ENCODE measurements at places on chromosomes 4 and X.

DNA sequence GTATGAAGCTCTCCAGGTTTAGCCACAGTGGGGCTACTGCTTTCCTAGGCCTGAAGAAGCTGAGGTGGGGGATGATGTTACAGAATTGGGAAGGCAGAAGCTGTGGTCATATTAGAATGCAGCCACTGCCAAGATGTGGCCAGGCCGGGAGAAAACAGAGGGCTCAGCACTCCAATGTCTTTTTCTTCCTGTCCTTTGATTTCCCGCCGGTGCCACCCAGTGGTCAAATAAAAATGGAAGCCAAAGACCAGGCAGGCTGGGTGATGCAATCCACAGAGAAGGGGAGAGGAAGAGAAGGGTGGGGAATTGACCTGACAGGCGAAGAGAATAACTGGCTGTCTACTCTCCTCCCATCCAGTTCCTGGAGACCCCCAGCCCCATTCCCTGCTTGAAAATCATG is 94.9 kb upstream of the SHISA3 start:
- ATAC-seq, result no peak

GRCh38 chr4:40721730-40722171 is 28.0 kb upstream of the NSUN7 start:
- ATAC-seq, result peak; percentile 2

DNA sequence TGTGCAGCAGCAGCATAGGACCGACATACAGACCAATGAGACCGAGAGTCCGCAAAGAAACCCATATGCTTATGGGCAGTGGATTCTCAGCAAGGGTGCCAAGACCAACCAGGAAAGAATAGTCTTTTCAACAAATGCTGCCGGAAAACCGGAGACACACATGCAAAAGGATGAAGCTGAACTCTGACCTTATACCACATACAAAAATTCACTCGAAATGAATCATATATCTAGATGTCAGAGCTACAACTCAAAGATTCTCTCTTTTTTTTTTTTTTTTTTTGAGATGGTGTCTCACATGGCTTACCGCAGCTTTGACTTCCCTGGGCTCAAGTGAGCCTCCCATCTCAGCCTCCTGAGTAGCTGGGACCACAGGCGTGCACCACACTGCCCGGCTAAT is 16.0 kb upstream of the MXD4 start:
- ATAC-seq, result no peak

GRCh38 chrX:40542208-40542607 is 38.6 kb upstream of the ATP6AP2 start:
- no peak for ATAC-seq

DNA sequence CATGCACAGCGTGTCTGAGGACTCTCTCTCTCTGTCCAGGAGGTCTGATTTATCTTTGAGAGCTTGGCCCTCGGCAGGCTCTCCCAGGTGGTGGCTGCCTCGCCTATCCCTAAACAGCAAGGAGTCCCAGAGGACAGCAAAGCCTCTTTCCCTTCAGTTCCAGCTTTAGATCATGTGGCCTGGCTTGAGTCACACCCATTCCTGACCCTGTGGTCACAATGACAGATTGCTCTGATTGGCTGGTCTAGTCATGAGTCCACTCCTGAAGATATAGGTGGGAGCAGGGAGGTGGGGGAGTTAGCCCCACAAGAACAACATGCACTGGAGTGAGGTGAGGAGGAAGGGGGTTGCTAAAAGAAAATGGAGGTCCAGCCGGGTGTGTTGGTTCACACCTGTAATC is 12.1 kb upstream of the PORCN start:
- ATAC-seq, result no peak

DNA sequence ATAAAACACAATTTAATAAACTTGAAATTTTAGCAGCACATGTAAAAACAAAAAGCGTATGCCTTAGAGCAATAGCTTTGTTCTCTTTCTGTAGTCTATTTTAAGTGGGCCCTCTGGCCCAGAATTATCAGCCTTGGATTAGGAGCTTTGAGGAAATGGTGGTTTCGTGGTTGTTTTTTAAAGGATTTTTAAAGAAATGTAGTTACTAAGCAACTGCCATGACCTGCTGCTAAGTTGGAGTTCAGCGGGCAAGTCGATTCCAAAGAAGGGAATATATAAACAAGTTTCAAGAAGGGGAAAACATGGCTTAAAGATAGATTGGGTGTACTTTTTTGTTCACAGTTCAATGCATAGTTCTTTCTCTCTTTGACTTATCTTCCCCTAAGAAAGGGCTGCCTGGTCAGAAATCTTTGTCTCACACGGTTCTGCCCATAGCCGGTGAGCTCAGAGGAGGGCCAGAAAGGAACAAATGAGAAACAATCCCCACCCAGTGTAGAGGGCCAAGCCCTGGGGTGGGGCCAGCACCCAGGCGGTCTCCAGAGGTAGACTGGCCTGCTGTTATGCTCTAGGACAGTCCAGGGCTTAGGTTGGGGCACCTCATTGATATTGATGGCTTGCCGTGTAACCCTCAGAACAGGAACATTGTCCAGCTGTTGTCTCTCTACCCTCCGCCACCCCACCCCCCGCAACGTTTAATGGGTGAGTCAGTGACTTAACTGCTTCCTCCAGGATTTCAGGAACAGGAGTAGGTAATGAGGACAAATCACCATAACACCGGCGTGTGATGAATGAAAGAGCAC is 32.5 kb downstream of the DLG3 start:
- no peak for ATAC-seq

DNA sequence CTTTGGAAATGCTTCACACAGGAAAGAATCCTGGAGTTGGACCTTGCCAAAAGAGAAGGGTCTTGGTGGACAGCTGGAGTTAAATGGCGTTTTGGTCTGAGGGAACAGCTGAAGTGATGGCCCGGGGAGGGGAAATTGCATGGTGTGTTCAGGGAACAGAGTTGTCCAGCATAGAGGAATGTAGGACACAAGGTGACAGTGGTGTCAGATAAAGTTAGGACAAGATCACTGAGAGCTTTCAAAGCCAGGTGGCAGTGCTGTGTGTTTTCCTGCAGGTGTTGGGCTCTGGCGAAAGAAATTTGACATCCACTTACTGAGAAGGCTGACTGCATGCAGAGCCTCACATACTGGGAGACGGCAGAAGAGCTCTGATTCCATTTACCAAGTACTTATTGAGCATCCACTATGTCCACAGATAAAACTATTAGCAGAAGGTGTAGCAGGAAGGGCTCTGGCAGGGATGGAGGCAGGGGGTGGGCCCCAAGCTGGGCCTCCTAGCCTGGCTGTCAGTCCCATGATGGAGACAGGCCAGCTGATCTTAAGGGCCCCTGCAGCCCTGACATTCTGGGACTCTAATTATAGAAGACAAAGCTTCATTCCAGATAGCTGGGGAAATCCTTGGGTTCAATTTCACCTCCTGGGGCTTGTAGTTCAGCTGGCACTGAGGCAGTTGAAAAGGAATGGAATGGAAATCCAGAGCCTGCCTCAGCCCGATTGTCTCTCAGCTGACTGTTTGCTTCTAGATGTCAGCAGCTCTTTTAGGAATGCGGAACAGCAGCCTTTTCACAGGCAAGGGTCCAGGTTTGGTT is 150.2 kb upstream of the MAMLD1 start:
- no peak for ATAC-seq

GRCh38 chr4:187128222-187128621 is 404.6 kb upstream of the FAT1 start:
- no peak for ATAC-seq

- ATAC-seq, result peak; percentile 17
These were observed 76.5 kb upstream of the BCOR start for GRCh38 chrX:40174001-40174853.

- no peak for ATAC-seq
These were observed 8.2 kb downstream of the VAMP7 start for GRCh38 chrX:155889328-155889727.

GRCh38 chr4:61716426-61716825 is 516.3 kb downstream of the ADGRL3 start:
- ATAC-seq, result no peak

- no peak for ATAC-seq
These were observed 505.8 kb downstream of the KLHL13 start for GRCh38 chrX:117610806-117611205.

- no peak for ATAC-seq
These were observed 80.8 kb upstream of the ACSL1 start for GRCh38 chr4:184906480-184907097.

GRCh38 chr4:7191546-7192251 is 639 bp upstream of the SORCS2 start:
- ATAC-seq, result no peak

DNA sequence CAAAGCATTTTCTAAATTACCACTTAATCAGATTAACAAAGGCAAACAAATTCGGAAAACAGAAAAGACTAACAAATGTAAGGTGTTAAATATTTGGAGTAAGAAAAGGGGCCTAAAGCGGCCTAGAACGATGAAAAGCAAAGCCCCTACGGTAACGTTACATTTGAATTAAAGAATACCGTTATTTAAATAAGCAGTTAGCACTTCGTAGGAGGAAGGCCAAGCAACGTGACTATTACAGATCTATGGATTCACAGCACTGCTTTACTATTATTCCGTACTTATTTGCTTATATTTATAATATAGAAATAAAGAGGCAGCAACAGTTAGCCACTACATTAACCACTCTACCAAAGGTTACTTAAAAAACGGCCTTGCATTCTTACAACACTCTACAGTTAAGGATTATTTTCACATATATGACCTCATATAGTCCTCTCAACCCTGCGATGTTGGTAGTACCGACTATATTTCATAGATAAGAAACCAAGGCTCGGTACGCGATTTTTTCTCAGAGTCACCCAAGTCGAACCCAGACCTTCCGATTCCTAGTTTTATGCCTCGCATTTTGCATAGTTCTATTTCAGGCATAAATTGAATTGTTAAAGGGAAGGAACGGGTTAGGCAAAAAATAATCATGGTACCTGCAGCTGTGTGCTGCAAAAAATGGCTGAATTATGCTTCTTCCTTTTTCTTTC is 2.9 kb downstream of the KLHL15 start:
- ATAC-seq, result no peak

DNA sequence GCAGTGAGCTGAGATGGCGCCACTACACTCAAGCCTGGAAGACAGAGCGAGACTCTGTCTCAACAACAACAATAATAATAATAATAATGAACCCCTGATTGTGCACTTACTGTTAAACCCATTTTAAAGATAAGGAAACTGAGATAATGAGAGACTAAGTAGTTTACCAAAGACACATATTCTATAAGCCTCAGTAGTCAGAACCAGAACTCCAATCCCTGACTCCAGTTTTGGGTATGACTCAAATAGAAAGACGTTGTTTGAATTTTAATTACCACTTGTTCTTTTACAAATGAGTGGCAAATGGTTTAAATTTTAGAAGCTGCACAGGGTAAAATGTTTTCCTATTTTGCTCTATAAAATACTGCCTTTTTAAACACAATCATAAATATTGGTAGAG is 37.4 kb downstream of the ACSL4 start:
- no peak for ATAC-seq

DNA sequence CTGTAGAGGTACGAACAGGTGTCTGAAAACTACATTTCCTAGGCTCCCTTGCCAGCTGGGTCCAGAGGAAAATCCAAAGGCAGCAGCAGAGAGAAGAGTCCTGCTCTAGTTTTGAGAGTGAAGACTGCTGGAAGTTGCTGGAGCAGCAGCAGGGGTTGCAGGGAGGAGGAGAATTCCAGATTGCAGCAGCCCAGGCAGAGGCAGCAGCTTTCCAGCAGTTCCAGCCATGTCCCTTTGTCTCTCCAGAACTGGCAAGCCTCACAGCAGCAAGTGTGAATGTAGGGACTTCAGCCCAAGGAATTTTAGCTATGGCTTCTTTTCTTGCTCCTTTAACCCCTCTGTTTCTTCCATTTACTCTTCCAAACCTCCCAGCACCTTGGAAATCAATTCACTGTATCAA is 24.1 kb upstream of the STIM2 start:
- no peak for ATAC-seq

GRCh38 chr4:83115656-83116285 is 1.2 kb upstream of the PLAC8 start:
- ATAC-seq, result no peak

GRCh38 chrX:153477901-153478300 is 7.5 kb upstream of the HAUS7 start:
- no peak for ATAC-seq

Measured in stimulated activated memory B cell treated with anti-CD40 and anti-IgM and Interleukin-4, amounts not matched to agents 10 μg/mL and 1 μg/mL and 100 μg/mL, for 72 hours (primary cell).